ENCODE measurements at places on chromosomes 5 and 9. TPM values are rescaled to one million over a fixed set of nuclear protein-coding genes. Genes with fewer than 3 reads are reported as not detected.

Gene HAVCR1
- total RNA-seq = not detected

Gene APBA1
- total RNA-seq = 1.6 TPM

Gene PLPPR1
- 2.3 TPM for total RNA-seq

Gene ATP6V1G1
- total RNA-seq = 146 TPM

Gene GCNT4
- total RNA-seq = 0.30 TPM

Gene PCDHGC5
- not detected for total RNA-seq

Gene C9orf153
- not detected for total RNA-seq

Data from epithelial cell of umbilical artery (primary cell).